ENCODE measurements at places on chromosomes 12 and 14.

DNA sequence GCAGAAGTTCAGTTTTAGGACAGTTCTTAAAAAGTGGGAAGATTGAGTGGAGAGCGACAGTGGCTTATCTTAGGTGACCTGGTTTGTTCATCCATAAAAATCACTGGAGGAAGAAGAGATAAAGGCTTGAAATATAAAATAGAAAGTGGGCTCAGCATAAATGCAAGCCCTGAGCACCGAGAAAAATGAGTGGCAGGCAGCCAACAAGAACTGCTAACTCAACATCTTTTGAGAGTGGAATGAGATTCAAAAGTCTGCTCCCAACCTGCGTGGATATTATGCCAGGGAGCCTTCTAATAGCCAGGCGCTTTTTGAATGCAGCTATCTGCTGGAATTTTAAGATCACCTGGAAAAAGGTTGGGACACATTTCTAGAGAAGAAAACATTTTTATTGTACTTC lies 666.5 kb downstream of the FLRT2 start:
- no peak for DNase-seq

- DNase-seq: no peak
These were observed 1126.1 kb downstream of the TMEM121 start for GRCh38 chr14:106652494-106652893.

DNA sequence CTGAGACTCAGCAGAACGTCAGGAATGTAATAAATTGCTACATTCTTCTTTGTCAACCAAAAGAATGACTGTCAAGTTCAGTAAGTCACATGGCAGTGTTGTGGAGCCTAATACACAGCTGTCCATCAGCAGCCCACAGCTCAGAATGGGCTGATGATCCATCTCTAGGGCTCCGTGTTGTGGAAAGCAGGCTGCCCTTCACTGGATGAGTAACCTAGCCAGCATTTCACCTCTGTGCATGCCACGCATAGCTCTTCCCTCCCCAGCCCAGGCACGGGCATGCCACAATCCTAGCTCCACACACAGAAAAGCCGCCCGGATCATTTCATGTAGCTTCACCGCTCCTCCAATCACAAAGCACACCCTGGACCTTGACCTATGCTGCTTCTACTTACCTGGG lies 878.0 kb upstream of the TMEM132C start:
- no peak for DNase-seq

GRCh38 chr14:71338153-71338552 lies 430.9 kb downstream of the PCNX1 start:
- no peak for DNase-seq

DNA sequence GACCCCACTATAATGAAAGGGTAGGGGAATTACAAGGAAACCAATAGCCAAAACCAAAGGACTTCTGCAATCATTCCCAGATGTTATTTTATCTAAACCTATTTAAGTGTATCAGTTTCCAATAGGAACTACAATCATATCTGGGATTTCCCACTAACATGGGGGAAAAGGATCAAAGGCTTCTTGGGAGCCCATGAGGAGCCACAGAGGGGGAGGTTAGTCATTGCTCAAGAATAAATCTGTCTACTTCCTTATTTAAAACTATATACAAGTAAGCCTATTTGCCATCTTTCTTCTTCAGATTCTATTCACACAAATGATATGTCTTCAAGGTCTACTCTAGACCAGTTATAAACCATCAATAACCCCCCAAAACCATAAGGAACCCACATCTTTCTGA lies 33.1 kb downstream of the FGD6 start:
- no peak for DNase-seq

DNA sequence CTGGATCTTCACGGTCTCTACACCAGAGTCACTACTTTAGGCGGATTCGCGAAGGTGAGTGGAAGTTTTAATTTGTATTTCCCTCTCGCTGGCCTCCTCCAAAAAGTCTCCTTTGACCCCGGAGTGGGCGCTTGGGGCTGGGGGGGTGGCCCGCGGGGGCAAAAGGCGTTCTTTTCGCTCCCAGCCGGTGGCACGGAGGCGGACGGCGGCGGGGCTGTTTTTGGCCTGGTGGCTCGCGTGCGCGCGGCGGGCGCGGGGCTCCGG lies 510 bp downstream of the ARID2 start:
- no peak for DNase-seq

DNA sequence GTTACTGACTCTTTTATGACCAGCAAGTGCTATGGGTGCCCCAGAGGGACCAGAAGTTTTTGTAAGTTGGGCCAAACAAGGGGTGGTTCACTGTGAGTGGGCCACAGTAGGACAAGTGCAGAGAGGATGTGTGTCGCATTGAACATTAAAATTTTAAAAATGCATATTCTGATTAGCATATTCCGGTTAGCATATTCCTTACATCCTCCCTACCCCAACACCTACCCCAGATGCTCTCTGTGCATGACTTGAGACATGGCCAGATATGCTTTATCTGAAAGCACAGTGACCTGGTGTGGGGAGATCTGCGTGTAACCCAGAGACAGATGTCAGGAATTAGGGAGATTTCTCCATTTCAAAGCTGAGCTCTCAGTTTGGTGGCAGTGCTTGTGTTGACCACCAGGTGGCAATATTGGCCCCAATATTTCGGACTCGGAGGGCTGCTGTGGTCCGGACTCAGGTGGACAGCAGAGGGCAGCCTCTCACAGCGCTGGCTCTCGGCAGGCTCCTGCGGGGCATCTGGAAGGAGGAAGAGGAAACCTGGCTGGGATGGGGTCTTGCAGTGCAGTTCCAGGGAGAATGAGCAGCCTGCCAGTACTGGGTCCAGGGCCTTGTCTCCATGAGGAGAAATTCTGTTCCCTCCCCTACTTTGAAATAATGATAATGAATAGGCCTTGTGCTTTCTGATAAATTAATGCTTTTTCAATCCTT lies 1.6 kb upstream of the CEBPE start:
- DNase-seq: peak; percentile 57

GRCh38 chr14:79418649-79419415 lies 792.5 kb downstream of the DIO2 start:
- peak; percentile 33 for DNase-seq

DNA sequence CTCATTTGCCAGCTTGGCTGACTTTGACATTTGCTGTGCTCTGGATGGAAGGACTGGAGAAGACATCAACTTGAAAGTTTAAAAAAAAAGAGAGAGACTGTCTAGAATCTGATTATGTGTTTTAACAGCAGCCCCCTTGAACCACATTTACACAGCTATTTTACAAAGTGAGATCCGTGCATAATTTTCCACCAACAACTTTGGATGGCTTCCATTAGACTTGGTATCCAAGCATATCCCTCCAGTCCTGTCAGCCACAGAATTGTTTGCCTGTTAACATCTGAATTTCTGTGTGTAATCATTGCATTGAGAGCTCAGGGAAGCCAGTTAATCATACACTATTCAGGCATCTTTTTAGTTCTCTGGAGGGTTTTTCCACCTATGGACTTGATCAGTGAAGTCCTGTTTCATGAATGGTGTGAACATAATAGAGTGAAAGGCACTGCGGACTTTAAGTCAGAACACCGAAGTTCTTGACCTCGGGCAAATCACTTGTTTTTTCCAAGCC lies 93.7 kb downstream of the SAMD4A start:
- DNase-seq: no peak

DNA sequence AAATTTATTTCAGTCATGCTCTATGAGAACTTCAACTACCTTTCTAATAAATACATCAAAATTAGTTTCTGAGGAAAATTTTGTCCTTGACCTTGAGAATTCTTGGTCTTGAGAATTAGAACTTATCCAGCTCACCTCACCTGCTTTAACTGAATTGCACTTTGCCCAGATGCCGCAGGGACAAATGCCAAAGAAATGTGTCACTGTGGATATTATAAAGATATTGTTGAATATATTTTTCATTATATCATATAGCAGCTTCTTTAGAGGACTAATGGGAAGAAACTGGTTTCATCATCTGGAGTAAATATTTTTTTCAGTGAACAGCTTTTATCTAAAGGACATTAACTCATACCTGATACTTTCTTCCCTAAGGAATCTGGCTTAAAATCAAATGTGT lies 54.1 kb downstream of the LRP6 start:
- DNase-seq: no peak

DNA sequence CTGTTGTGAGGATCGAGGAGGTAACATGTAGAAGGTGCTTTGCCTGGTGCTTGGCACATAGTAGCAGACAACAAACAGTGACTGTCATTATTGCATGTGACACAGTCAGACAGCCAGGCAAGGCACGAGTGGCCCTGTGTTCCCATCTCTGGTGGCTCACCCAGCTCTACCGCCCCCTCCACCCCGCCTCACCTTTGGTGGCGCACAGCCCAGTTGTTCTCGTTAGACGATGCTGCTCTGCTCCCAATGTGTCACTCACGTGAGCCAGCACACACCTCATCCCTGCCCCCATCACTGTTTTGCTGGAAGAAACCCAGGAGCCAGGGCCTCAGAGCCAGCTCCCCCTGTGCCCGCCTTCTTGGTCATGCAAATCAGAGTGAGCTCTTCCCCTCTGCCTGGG lies 113.3 kb downstream of the CALM1 start:
- DNase-seq: no peak

GRCh38 chr14:61470261-61470960 lies 149.0 kb downstream of the PRKCH start:
- DNase-seq: no peak

- DNase-seq: no peak
These were observed 299.3 kb upstream of the STXBP6 start for GRCh38 chr14:25349269-25349668.

DNA sequence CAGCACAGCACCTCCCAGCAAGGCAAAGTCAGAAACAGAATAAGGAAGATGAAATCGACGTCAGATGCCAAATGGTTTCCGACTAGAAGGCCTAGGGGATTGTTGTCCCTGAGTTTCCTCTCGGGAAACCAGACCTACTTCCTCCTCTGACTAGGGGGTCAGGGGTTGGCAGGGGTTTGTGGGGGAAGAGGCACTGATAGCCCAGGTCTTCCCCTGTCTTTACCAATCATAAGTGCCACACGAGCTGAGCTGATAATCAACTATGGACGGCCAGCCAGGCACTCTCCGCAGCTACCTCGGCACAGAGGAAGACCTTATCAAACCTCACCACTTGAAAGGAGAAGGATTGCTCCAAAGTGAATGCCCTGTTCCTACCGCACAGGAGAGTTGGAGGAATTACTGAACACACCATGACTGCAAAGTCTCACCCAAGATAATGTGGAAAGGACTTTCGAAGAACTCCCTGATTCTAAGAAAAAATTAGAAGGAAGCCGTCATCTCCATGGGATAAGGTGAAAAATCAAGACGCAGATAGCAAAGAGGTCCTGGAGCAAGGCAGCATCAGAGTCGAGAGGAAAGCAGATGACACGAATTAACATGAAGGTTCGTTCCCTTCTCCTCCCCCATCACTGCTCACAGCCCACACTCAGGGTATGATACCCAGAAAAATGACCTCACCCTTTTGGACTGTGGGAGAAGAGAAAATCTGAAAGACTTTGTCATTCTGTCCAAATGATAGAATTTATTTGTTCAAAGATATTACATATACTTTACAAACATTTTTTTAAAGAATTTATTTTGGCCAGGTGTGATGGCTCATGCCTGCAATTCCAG lies 77.7 kb upstream of the MED13L start:
- no peak for DNase-seq

GRCh38 chr12:38586789-38587188 lies 270.2 kb downstream of the ALG10B start:
- DNase-seq: no peak

Data from DMS 273 treated with DMSO at 0.1 percent for 48 hours (cell line).